ENCODE measurements at places on chromosomes 5 and 9. TPM values are rescaled to one million over a fixed set of nuclear protein-coding genes. Genes with fewer than 3 reads are reported as not detected.

DNA sequence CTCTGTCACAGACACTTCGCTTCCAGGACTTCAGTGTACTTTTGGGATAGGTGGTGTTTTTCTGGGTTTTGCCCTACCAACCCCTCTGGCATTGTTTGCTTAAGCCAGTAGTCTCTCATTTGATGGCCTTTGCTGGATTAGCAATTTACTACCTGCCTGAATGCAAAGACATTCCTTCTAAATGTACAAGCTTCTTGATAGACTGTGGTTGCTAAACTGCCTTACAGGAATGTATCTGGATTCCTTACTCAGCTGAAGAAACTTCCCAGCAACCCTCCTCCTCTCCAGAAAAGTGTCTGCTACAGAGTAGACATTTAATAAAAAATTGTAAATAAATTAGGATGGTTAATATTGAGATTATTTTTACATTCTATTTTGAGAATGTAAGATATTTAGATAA, 1916.7 kb downstream of the EFNA5 start:
- H3K4me1 ChIP-seq: no peaks in the 10 kb centered on the region
- H3K27ac ChIP-seq: no peak overlapping the region
- no peaks in the 10 kb centered on the region for H3K27me3 ChIP-seq
- no peak for DNase-seq
- no peak overlapping the region for H3K4me3 ChIP-seq

GRCh38 chr5:41809128-41809527, 61.1 kb downstream of the OXCT1 start:
- no peak overlapping the region for H3K4me3 ChIP-seq
- no peak for DNase-seq
- H3K27me3 ChIP-seq: no peaks in the 10 kb centered on the region
- no peak overlapping the region for H3K27ac ChIP-seq

The LMNB1 gene
- total RNA-seq: 30.9 TPM

DNA sequence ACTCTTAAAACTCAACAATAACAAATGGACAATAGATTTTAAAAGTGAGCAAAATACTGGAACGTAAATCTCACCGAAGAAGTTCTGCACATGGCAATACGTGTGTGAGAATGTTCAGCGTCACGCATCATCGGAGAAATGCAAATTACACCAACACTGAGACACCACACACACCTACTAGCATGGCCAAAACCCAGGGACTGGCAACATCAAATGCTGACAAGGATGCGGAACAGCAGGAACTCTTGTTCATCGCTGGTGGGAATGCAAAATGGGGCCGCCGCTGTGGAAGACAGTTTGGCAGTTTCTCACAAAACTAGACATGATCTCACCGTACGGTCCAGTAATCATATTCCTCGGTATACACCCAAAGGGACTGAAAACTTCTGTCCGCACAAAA, 21.6 kb upstream of the CLPTM1L start:
- H3K27me3 ChIP-seq: no peaks in the 10 kb centered on the region
- no peak overlapping the region for H3K27ac ChIP-seq
- H3K4me3 ChIP-seq: no peak overlapping the region
- no peaks in the 10 kb centered on the region for H3K4me1 ChIP-seq
- DNase-seq: no peak

The TMEM174 gene
- total RNA-seq: not detected

All from T-cell (primary cell).